ENCODE measurements at places on chromosomes 3 and 15.
A peak's percentile ranks its signal among the peaks of the same experiment; 100 is the strongest.

GRCh38 chr3:157159762-157160657 is at the start of gene CCNL1:
Gene CCNL1 (minus strand): TSS chr3:157160147. CDS start chr3:157160094, 53 bp downstream.
- DNase-seq, result peak; percentile 96

DNA sequence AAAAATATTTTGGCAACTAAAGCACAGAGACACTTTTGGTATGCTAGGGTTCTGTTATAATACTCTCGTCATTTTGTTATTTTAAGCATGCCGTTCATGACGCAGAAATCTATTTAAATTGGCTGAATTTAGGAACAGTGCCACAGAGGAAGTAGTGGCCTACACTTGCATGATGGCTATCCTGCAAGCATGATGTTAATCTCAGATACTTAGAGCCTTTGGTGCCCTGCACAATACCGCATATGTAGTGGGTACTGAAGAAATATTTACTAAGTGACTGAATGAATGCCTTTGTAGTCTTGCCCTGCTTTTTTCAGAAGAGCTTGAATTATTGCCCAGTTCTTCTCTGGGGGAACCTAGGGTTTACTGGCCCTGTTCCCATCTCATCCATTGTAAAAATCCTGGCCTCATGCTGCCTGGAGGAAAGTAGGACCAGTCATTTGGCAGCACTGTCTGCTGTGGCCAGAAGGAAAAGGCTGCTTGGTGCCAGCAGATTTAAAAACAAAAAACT is 79.0 kb downstream of the SERPINI1 start:
- DNase-seq, result no peak

GRCh38 chr3:183259621-183260020 is 6.6 kb downstream of the B3GNT5 start:
- no peak for DNase-seq

- no peak for DNase-seq
Measured at GRCh38 chr3:25727316-25727715, 55.9 kb downstream of the NGLY1 start.

GRCh38 chr15:84001655-84002054 is 233.9 kb upstream of the GOLGA6L4 start:
- no peak for DNase-seq

DNA sequence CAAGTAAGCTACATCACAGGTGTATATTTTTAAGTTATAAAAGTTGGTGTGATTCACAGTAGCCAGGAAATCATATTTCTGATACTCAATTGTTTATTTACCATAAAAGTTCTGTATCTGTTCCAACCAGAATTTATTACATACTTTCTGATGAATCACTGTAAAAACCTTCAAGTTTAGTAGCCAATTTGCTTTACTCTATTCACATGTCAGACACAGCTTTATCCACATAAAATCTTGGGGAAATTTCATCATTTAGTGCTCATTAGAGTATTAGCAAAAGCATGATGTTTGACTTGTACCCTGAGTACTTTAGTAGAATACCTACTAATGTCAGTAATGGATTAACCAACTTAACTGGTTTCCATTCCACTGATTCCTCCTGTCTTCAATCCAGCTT is 249.8 kb downstream of the POLQ start:
- DNase-seq, result no peak

DNA sequence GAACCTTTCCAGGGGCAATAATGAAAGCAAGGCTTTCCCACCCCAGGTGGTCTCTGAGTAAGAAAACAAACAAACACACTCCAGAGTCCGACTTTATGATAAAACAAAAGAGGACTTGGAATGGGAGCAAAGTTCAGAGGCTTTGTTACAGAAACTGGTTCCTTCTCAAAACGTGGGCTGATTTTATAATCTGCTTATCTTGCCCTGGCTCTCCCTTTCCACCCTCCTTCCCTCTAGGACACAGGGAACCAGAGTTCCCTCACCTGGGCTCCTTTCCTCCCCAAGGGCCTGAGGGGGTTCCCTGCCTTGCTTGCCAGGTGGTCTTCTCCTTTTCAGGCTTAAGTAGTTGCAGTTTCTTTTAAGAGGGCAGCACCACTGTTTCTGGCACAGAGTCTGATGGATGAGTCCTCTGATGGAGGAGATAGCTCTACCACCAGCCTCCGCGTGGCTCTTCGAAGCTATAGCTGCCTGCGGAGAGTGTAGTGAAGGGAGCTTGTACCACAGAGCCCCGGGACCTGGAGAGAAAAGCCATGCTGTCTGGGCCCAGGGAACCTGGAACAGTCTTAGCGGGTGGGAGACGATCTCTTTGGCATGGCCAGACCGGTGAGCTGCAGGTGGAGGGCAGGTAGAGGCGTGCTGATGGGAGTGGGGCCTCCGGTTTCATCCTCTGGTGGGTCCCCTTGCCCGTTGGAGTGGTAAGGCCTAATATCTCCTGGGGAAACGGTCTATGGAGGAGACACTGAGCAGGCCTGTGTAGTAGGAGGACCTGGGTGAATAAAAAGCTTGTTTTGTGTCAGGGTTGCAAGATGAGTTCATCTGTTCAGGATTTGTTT is 68.7 kb downstream of the SMAD6 start:
- DNase-seq, result no peak

DNA sequence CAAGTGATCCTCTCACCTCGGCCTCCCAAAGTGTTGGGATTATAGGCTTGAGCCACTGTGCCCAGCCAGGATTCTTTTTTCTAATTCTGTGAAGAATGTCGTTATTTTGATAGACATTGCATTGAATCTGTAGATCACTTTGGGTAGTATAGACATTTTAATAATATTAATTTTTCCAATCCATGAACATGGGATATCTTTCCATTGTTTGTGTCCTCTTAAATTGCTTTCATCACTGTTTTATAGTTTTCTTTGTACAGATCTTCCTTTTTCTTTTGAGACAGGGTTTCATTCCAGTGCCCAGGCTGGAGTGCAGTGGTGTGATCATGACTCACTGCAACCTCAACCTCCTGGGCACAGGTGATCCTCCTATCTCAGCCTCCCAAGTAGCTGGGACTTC is 11.6 kb upstream of the KCTD6 start:
- DNase-seq, result no peak

DNA sequence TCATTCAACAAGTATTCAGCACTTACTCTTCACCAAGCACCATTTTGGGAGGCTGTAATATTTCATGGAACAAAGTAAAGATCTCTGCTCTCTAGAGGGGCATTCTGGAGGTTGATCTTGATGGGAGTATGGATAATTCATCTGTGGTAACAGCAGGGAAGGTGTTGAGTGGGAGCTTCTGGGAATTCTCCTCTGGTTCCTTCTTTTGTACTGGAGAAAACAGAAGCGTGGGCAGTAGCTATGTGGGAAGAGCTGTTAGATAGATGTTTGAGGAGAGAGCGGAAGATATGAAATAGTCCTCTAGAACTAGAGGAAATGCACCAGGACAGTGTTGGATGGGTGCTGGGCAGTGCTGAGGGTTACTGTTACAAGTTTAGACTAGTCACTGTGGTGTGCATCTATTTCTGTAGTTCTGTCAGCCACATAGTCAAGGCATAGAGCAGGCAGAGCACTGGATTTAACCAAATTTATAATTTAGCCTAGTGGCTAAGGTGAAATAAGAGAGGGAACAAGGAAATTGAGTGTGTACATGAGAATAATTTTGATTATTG is 9.6 kb downstream of the NMD3 start:
- DNase-seq, result no peak

Data from activated T-cell treated with anti-CD3 and anti-CD28 coated beads, Interleukin-2, amount 50 U/mL, for 4 hours (primary cell).